ENCODE measurements at places on chromosomes 6 and 20. TPM values are rescaled to one million over a fixed set of nuclear protein-coding genes. Genes with fewer than 3 reads are reported as not detected.

DNA sequence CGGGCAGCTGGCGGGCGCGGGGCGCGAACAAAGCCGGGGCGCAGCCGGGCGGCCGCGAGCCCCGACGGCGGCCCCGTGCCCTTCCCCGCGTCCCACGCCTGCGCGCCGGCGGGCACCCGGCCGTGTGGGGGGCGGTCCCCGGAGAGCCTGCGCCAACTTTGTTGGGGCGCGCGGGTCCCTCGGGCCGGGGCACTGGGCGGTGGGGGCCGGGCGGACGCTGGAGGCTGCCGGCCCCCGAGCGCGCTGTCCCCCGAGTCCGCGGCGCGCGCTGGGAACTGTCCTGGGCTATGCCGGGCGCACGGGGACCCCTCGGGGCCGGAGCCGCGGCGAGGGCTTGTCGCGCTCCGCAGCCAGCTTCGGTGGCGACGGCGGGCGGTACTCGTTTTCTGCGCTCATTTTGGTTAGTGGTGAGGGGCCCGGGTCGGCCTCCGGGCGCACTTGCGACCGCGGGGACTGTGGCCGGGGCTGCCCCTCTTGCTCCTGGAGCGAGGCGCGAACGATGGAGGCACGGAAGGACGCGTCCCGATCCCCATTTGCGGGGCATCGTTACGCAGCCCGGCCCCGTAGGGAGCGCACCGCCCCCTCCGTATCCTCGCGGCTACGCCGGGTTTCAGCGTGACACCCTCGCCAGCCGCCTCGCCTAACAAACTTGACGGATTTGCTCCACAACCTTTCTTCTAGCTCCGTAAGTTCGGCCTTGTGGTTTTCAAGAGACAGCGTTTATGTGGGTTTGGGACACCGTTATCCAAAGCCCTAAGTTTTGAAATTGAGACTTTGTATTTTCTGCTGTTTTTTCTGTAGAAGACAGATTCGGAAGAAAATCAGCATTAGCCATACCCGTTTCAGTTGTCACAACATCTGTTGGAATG lies 622 bp downstream of the SS18L1 start:
- DNase-seq: no peak

DNA sequence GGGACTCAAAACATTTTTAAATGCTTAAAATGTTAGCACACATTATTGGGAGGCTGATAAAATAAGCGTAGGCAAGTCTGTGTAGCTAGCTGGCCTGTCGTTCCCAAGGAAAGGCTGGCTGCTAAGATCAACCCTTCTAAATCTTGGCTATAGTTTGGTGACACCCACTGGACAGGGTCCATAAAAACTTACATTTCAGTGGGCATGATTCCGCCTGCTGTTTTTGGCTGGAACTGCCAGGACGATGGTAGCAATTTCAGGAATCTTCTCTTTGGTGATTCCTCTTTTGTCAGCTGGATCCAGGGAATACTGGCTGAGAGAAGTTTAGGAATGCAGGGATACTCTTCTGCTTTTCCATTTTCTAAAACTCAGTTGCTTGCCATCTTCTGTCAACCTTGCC lies 162.2 kb downstream of the NKAIN2 start:
- DNase-seq: no peak

DNA sequence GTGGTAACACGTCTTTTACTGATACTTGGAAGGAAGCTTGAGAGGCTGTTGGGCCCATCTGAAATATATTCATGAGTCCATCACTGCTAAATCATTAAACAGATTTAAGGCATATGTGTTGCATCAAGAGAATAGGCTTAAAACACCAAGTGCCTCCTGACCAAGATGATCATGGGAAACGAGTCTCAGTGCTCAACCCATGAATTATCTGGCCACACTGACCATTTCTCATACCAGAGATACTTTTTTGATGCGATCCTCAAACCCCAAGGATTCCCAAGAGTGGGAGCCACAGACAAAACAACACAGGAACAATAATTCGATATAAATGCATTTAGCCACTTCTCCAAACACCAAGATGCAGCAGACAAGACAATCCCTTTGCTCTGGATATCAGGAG lies 17.2 kb downstream of the HEY2 start:
- DNase-seq: no peak

DNA sequence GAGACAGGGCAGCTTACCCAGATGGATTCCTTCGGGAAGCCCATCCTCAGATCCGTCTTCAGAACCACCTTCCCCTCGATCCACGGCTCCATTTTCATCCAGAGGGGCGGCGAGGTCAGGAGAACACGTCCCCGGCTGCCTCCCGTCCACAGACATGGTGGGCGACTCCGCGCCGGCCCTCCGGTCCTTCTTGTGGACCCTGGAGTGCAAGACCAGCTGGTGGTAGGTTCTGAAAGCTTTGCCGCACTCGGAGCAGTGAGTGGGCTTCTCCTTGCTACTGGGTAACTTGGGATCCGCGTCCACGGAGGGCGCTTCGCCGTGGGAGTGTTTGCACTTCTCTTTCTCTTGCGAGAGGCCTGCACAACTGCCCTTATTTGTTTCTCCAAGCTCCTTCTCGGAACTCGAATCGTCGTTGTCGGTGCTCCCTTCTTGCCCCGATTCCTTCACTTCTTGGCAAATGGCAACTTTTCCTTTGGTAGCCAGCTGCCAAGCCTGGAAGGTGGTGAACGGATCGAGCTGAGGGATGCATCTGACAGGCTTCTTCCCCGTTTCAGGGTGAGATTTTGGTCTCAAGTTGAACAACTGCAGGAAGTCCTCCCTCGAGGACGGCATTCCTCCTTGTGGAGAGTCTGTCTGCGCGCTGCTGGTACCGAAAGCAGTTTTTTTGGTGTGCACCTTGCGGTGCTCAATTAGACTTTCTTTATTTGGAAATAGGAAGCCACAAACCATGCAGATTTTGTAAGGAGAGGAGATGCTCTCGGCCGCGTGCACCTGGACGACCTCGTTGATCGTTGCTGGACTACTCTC lies 12.0 kb downstream of the ZNF217 start:
- DNase-seq: peak; percentile 32

- DNase-seq: no peak
These were observed 38.9 kb downstream of the RPP40 start for GRCh38 chr6:4964675-4965561.

Gene RIN2
- total RNA-seq: 109 TPM

Gene HUS1B
- total RNA-seq: 1.2 TPM

Measured in kidney (tissue), 22 donors.